ENCODE measurements at places on chromosomes 16 and 17. TPM values are rescaled to one million over a fixed set of nuclear protein-coding genes. Genes with fewer than 3 reads are reported as not detected.

Gene KRT39
- not detected for total RNA-seq

Gene RPH3AL
- 2.6 TPM for total RNA-seq

GRCh38 chr16:87185983-87186382 lies 131.2 kb downstream of the C16orf95 start:
- no peaks in the 10 kb centered on the region for H3K4me1 ChIP-seq
- no peaks in the 10 kb centered on the region for H3K36me3 ChIP-seq
- H3K27me3 ChIP-seq = no peaks in the 10 kb centered on the region
- no peak overlapping the region for H3K27ac ChIP-seq

- no peak overlapping the region for H3K27ac ChIP-seq
- peaks cover 46% of the 10 kb centered on the region for H3K4me1 ChIP-seq
- no peak for DNase-seq
- H3K27me3 ChIP-seq = no peaks in the 10 kb centered on the region
- no peak overlapping the region for H3K4me3 ChIP-seq
These were observed 8.6 kb upstream of the PGS1 start for GRCh38 chr17:78369791-78370381.
